ENCODE measurements at places on chromosomes 4 and X.
A peak's percentile ranks its signal among the peaks of the same experiment; 100 is the strongest.

GRCh38 chrX:73916931-73917667 is 354.1 kb downstream of the CHIC1 start:
- no peak for DNase-seq

DNA sequence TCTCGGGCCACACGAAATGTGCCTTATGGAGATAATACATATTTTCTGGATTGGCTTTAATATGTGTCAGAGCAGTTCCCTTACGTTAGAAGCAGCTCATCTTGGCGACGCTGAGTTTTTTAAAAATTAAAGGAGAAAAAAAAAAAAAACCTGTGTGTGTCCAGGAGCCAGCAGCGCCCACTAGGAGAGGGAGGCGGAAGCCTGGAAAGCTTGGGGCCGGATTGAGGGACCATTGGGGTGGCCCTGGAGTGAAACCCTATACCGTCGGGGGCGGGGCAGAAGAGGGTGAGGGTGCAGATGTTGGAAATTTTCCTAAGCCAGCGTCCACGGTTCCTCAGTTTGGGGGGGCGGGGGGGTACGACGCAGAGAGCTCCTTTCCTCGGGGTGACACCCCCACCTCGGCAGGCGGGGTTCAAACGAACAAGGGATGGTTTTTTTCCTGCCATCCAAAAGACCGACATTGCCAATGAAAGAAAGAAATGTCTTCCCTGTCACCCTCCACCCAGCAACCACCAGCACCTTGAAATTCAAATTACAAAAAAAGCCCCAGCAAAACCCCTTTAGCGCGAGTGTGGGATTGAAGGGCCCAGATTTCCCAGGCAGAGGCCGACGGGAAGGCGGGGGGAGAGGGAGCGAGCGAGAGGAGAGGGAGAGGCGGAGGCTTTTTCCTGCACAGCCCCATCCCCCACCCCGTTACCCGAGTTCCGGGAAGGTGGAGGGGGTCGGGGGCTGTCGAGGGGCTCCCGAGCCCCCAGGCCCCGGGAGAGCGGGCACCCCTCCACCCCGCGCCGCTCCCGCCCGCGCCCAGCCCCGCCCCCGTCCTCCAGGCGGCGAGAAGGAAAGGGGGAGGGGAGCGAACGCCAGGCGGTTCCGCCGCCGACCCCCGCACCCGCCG is 859 bp downstream of the SMARCA1 start:
- no peak for DNase-seq

- DNase-seq, result peak; percentile 5
These were observed 313.6 kb upstream of the DDX53 start for GRCh38 chrX:22686138-22686541.

GRCh38 chr4:159722052-159722451 is 619.2 kb downstream of the RAPGEF2 start:
- DNase-seq, result no peak

DNA sequence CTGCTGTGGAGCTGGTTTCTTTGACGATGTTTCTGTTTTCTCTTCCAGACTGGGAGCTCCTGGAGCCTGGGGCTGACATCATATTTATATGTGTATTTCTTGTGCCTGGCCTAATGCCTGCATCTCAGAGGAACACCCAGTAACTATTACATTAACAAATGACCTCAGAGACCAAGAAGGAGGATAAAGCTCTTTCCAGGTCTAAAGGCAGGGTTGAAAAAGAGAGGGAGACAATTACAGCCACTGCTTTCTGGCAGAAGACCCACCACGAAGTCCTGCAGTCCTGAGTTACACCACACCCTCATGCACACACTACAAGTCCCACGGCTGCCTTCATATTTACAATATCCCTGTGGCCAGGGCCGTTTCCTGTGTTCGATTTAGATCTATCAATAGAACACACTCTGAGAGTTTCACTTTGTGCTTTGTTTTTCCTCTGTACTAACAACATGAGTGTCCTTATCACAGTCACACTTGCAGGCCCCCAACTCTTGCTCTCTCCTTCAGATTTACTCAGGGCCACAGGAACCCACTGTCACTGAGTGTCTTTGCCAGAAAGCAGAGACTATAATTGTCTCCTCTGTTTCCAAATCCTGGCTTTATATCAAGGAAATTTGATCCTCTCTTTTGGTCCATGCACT is 535.5 kb downstream of the MID1IP1 start:
- no peak for DNase-seq

DNA sequence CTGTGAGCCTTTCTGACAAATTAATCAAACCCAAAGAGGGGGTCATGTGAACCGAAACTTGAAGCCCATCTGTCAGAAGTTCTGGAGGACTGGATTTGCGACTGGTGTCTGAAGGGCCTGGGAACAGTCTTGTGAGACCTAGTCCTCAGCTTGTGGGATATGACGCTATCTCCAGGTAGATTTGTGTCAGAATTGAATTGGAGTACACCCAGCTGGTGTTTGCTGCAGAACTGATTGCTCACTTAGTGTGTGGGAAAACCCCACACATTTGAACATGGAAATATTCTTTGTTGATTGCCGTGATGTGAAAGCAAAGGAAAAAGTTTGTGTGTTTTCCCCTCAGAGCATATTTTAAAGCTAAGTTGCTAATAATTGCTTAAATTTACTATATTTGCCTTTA is 30.3 kb upstream of the TMSB15B start:
- DNase-seq, result no peak

DNA sequence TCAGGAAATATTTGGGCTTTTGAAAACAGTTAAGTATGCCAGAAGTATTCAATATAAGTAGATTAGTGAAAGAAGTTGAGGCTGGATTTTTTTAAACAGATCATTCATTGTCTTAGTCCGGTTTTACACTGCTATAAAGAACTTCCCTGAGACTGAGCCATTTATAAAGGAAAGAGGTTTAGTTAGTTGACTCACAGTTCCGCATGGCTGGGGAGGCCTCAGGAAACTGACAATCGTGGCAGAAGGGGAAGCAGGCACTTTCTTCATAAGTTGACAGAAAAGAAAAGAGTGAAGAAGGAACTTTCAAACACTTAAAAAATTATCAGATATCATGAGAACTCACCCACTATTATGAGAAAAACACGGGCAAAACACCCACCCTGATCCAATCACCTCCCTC is 31.1 kb upstream of the CYLC1 start:
- DNase-seq, result no peak

GRCh38 chr4:25031077-25031621 is 403 bp upstream of the LGI2 start:
- peak; percentile 89 for DNase-seq

DNA sequence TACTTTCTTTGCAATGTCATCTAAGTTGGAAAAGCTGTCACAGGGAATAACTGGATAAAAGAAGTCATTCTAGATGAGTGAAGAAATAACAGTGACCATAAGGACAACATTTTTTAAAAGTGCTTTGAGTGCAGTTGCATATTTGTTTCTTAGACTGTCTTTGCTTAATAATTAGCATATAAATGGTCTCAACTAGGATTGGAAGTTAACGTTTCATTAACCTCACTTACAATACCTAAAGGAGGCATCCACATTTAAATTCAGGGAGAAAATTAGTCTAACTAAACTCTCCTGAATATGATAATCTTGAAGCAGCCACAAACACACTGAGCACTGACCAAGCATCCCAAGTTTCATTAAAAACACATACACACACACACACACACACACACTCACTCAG is 780.7 kb downstream of the PCDH18 start:
- DNase-seq, result no peak

- DNase-seq, result no peak
These were observed 50.1 kb downstream of the ENPP6 start for GRCh38 chr4:184167576-184167975.

All from posterior cingulate gyrus (tissue), 11 donors.